ENCODE measurements at places on chromosomes 12 and 14.
A peak's percentile ranks its signal among the peaks of the same experiment; 100 is the strongest.

GRCh38 chr12:85633491-85633890 lies 202.7 kb downstream of the RASSF9 start:
- DNase-seq, result no peak

DNA sequence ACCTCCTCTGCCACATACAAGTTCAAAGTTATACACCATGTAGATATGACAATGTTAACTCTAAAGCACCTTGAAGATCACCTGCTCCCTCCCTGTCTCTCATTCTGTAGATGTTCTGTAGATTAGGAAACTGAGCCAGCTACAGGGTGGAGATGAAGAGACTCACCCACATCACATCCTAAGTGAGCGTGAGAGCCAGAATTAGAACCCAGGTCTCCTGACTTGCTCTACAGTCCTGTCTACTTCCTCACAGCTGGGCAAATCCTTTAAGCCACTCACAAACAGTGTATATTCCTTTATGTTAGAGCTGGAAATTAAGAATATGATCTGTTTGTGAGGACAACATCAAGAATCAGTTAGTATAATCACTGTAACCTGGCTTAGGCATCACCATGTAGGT lies 1.8 kb downstream of the APPL2 start:
- DNase-seq, result no peak

- DNase-seq, result peak; percentile 62
Observed at GRCh38 chr14:77032844-77033621, 4.5 kb upstream of the IRF2BPL start.

DNA sequence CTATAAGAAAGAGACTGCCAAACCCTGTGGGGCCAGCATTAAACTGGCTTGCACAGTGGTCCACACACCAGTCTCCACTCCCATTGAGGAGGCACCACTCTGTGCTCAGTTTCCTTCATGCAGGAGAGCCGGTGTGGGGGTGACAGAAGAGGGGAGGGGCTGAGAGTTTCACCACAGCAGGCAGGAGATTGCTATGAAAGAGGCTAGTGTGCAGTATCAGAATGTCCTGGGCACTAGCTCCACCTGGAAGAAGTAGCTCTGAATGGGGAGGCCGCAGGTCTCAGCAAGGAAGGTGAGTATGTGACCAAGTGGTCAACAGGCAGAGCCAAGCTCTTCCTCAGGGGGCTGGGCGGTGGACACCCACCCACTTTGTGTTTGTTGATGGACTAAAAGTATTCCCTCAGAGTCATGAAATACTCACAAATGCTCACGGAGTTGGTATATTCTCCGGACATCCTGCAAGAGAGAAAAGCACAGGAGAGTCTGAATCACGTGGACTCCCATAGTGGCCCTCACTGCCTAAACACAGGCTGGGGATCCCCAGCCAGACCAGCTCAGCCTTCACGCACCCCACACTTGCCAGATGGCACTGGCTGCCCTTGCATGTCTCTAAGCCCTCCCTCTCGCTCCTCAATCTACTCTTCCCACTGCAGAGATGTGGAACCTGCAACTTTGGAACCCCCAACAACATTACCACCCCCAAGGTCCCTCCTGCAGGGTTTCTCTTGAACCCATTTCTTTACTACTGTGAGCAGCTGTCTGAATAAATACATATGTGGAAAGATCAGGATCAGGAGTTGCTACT lies 7.8 kb upstream of the KRT72 start:
- no peak for DNase-seq

DNA sequence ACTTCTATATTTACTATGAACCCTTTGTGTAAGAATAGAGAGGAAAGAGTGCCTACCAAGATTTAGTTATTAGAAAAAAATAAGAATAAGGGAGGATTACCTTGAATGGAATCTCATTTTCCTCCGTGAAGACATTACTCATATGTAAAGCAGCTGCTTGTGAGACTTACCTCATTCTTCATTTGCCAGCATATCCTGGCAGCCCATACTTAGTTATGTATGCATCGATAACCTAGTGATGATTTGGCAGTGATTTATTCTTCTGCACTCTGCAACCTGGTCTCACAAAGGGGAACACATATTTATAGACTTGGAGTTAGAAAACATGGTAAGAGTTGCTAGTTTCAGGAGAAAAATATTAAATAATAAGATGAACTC lies 56.8 kb downstream of the LRFN5 start:
- no peak for DNase-seq

GRCh38 chr14:79281244-79282152 lies 929.8 kb downstream of the DIO2 start:
- no peak for DNase-seq

DNA sequence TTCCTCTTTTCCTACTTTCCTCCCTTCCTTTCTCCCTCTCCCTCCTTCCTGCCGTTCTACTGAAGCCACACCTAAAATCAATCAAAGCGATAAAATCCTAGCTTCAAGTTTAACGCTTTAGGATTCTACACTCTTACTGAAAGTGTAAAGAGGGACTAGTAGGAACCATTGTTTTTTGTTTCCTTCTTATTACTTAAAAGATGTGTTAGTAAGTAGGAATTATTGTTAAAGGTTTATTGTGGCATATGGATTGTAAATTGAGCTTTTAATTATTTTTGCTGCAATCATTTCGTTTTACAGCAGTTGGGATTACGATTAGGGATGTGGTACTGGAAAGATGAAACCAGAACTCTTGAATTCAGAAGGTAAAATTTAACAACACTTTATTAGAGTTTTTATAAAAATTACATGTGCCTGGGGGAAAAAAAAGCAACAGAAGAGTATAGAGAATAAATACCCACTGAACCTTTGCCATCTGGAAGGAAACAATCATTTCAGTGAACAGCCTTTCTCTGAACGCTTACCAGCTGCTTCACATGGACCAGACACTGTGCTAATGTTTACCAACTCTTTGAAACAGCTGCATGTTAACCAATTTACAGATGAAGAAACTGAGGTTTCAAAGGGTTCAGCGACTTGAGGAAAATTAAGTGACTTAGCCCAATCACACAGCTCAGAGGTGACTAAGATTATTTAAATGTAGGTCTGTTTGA lies 1.0 kb downstream of the PPP1R36 start:
- no peak for DNase-seq

DNA sequence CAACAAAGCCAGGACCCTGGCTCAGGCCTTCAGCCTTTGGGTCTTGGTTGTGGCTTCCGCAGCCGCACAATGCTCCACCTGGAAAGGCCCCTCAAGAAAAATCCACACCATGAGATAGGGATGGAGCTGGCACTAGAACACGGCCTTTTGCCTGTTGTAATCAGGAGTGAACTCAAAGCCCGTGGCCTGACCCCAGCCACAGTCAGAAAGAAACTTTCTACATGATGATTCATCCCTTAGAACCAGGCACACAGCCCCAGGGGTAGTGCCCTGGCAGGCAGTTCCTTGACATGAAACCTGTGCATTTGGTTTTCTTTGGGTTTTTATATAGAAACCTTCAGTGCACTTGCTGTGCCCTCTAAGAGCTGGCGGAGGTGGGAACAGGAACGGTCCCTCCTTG lies 5.1 kb downstream of the CLMN start:
- DNase-seq, result no peak

DNA sequence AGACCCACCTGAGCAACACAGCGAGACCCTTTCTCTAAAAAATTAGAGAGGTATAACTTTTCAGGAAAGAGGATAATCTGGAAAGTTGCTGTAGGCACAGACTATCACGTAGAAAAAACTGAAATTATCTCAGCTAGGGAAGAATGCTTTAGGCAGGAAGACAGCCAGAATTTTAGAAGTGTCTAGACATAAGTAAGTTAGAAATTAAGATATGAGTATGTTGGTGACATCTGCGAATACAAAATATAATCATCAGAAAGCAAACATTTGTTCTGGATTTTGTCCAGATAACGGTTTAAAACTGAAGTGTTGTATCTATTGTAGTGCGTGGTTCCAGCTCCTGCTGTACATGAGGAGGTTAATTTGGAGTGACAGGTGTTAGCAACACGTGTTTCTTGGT lies 123.2 kb downstream of the FBXL14 start:
- no peak for DNase-seq

DNA sequence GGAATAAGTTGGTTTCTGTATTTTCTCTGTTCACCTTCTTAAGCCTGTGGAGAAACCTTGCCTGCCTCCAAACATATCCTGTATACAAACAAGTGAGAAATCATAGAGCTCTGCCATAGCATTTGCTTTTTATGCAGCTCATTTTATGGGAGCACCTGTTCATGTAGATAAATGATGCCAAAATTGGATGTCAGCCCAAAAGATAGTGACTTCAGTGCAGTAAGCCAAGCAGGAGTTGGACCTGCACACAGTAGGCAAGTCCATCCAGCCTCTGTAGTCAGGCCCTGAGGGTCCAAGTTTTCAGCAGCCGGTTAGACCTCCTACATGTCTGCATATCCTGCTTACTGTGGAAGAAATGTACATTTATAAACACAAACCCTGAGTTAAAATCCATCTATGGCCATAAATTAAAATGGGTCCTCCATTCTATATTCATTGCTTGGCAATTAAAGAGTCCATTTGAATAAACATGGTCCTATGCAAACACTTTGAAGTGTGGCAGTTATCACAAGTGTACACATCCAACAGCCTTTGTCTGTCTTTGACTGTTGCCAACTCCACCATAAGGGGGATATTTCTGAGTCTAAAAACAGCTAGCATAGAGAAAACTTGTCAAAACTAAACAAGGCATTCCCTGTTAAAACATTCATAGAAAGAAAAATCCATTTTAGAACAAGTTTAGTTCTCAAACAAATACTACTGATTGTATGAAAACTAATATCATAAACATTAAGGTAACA lies 847.8 kb downstream of the RPS29 start:
- DNase-seq, result no peak

- DNase-seq, result no peak
Observed at GRCh38 chr12:51373187-51373586, 18.0 kb downstream of the GALNT6 start.

DNA sequence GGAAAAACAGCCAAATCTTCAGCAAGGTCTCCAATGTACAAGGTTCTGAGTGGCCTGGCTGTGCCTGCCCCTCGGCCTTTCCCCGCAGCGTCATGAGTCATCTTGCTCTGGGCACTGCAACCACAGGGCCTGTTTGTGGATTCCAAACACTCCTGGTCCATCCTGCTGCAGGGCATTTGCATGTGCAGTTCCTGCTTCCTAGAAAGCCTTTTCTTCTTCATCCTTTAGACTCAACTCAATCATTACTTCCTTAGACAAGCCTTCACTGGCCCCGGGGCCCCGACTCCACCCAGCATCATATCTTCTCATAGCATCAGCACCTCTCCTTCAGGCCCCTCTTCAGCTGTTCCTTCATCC lies 101.8 kb upstream of the EGLN3 start:
- DNase-seq, result no peak

- DNase-seq, result no peak
Observed at GRCh38 chr12:121532503-121533393, 48.1 kb downstream of the KDM2B start.

DNA sequence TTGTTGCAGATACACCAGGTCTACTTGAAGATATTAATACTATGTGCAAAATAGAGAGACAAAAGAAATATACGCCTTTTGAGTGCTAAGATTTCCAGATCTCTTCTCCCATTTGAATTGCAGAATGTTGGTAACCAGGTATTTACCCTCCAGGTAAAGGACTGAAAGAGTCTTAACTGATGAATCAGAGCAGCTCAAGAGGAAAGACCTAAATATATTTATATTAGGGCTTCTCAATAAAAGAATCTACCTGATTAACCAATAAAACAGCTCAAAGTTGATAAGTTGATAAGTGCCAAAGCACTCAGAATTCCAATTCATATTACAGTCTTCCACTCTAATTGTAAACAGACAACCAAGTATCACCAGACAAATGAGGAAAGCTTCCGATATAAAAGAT lies 59.2 kb downstream of the ZNF641 start:
- DNase-seq, result no peak

DNA sequence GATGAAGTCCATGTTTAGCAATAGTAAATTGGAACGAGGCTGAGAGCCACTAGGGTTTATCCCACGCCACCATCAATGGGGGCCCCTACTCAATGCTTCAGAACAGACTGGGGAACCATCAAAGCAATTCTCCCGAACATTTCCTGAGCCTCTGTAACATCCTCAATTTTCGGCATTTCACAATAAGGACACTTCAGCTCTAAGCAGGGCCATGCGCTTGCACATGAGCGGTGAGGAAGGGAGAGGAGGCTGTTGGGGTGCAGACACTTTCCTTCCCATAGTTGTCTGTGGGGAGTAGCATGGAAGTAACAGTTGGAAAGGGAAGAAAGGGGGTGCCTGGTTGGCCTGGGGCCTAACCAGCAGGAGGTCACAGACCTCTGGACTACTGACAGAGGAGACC lies 129.9 kb upstream of the PRMT8 start:
- no peak for DNase-seq

GRCh38 chr12:92570056-92570753 lies 132.6 kb upstream of the PLEKHG7 start:
- DNase-seq, result no peak

- no peak for DNase-seq
Observed at GRCh38 chr14:51094282-51094821, 553 bp downstream of the TRIM9 start.

DNA sequence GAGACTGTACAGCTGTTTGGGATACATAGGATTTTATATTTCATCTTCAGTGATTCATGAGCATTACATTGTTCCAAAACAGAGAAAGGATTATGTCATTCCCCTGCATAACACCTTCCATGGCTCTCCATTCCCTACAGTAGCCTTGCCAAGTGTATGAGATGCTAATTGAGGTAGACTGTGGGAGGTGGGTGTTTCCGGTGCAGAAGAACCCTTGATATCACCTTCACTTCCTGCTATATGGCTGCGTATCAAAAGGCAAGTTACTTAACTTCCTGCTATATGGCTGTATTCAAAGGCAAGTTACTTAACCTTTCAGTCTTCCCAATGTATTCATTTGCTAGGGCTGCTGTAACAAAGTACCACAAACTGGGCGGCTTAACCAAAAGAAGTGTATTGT lies 11.2 kb downstream of the FAR2 start:
- no peak for DNase-seq

DNA sequence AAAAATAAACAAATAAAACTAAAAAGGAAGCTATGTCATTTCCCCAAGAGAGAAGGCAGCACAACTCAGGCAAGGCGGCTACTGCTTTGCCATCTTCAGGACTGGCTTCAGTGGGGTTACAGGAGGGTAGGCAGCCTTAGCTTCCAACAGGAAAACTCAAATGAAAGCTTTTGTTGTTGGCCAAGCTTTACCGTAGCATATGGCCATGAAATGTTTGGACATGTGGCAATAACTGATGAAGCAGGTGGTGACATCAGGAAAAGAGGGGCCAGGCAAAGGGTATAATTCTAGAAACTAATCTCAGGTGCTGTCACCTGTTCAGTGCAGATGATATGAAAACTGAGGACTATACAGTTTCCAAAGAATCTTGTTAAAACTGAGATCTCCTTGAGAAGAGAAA lies 22.8 kb upstream of the NPFF start:
- no peak for DNase-seq

DNA sequence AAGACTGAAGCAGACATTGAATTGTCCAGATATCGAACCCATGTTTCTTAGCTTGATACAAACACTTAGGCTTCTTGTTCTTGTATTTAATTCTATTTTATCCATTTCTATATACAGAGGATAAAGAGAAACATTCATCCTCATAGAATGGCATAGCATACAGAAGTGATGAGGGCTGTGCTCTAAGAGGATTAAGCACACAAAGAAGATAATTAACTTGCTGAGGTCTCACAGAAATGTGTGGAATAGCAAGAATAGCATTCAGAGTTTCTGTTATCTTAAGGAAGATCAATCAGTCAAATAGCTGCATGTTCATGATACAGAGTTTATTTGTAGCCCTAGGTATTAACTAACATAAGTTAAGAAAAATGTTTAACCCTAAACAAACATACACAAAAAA lies 27.3 kb upstream of the STRAP start:
- no peak for DNase-seq

GRCh38 chr14:67221248-67221981 lies 19.8 kb upstream of the PALS1 start:
- DNase-seq, result no peak

Data from stimulated activated CD8-positive, alpha-beta memory T cell treated with anti-CD3 and anti-CD28 coated beads, Interleukin-2, amount 100 ng/mL, for 1 hour (primary cell).